Mesothelial cell of epicardium (in vitro differentiated cells): ENCODE measurements at places on chromosomes 1 and 21.

GRCh38 chr1:14442669-14443068 is 155.8 kb upstream of the KAZN start:
- no peak for DNase-seq

GRCh38 chr21:41249476-41249875 is 67.1 kb upstream of the FAM3B start:
- DNase-seq: no peak

- peak; percentile 99 for DNase-seq
These were observed at the start of gene SFPQ for GRCh38 chr1:35192853-35193664. TSS of gene SFPQ (minus strand) at chr1:35193145. CDS start at chr1:35193049, 96 bp downstream.

DNA sequence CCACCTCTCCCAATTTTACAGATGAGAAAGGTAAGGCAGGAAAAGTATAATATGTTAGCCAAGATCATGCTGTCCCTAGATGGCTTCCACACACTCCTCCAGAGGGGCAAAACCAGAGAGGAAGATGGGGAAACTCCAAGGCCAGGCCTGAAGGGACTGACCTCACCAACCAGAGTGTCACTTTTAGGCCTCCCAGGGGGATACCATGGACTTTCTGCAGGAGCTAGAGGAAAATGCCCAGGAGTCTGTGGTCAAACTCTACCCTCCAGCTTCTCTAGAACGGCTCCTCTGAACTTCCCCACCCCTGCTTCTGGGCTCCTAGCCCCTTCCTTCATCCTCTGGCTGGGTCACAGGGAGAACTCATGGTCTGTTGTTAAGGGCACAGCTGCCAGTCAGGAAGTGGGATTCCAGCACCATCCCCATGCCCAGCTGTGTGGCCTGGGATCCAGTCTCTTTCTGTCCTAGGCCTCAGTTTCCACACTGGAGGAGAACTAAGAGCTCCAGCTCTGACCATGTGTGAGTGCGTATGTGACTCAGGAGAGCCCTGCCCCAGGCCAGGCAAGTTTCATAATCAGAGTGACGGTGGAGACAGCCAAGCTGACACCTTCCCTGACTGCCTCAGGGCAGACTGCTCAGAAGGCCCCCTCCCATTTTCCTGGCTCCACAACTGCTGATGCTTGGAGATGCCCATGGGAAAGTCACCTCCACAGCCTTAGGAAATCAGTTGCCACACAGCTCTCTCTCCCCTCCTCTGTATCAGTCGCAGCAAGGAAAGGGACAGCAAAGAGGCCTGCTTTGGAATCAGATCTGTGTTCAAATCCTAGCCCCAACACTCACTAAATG is 1.9 kb downstream of the IGSF8 start:
- DNase-seq: no peak

GRCh38 chr1:170538687-170539086 is 6.7 kb downstream of the GORAB start:
- DNase-seq: no peak

DNA sequence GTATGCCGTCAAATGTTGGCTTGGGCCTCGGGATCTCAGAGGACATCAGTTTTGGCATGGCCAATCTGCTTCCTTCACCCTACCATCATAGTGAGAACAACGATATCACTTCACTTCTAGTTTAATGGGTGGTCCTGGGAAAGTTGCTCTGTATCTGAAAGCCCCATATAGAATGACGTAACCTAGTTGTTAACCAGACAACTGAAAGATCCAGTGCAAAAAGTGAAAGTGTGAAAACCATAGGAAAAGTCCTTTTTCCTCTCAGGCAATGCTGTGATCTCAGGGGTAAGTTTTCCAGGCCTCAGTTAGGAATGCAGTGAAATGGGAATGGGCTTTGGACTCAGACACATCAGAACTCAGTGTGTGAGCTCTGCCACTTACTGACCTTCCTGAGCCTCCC is 18.6 kb upstream of the ATP1B1 start:
- no peak for DNase-seq

- DNase-seq: no peak
These were observed 16.5 kb upstream of the ADARB1 start for GRCh38 chr21:45057886-45058285.

DNA sequence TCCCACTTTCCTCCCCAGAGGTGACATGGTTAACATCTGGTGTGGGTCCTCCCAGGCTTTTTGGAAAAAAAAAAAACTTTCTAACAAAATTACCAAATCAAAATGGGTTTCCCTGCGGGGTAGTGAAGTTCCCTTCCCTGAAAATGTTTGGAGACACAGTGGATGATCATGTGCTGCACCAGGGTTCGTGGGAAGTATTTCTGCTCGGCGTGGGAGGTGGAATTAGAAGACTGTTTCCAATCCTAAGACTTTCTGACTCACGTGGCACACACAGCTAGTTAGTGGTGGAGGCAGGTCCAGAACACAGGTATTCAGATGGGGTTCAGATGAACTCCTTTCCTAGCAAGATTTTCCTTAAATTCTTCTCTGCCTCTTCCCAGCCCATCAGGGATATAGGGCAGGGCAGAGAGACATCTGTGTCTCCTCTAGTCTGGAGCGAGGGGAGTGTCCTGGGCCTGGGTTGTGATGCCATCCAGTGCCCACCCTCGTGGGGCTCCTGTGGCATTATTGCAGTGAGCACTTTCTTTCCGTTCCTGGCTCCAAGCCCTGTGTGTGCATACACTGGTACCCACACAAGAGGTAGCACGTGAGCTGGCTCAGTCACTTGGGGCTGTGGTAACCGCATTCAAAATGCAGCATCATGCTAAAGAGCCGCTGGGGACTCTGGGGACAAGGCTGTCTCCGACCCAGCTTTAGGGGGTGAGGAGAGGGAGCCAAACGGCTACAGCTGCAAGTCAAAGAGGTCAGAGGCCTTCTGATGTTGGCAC is 27.5 kb downstream of the KCNC4 start:
- DNase-seq: no peak
